ENCODE measurements at places on chromosomes 1 and 21. TPM values are rescaled to one million over a fixed set of nuclear protein-coding genes. Genes with fewer than 3 reads are reported as not detected.

Gene FCRLA
- 0.12 TPM for polyA plus RNA-seq

Gene ITLN2
- 1.9 TPM for polyA plus RNA-seq

Gene LRRC38
- polyA plus RNA-seq = 0.22 TPM

Gene STPG1
- 5.7 TPM for polyA plus RNA-seq

Gene KCNJ9
- 0.36 TPM for polyA plus RNA-seq

Gene DPT
- 11.4 TPM for polyA plus RNA-seq
